A673 (cell line): ENCODE measurements at places on chromosomes 4 and X. TPM values are rescaled to one million over a fixed set of nuclear protein-coding genes. Genes with fewer than 3 reads are reported as not detected.

Gene ZIC3
- total RNA-seq = 8.9 and 12.3 TPM in 2 replicates

Gene CFI
- total RNA-seq = 0.86 and 1.6 TPM in 2 replicates

Gene FAT4
- 31.3 and 33.6 TPM in 2 replicates for total RNA-seq

Gene DMP1
- not detected in 2 replicates for total RNA-seq

Gene FAM9B
- 0.19 TPM in 1 of 2 replicates, not detected in the other for total RNA-seq

Gene ETNPPL
- total RNA-seq = 0.31 and 0.52 TPM in 2 replicates

Gene CXCL5
- total RNA-seq = not detected in 2 replicates

Gene FRMPD3
- total RNA-seq = 0.09 and 0.15 TPM in 2 replicates

Gene TMPRSS11A
- total RNA-seq = not detected in 2 replicates

Gene PAGE1
- not detected in 2 replicates for total RNA-seq

Gene PRMT9
- 11.2 and 13.1 TPM in 2 replicates for total RNA-seq

Gene GCNA
- total RNA-seq = 1.8 and 3.0 TPM in 2 replicates

Gene TCEANC
- total RNA-seq = 3.1 and 3.9 TPM in 2 replicates

Gene RADX
- total RNA-seq = not detected in 2 replicates

Gene PPP4R3C
- not detected in 2 replicates for total RNA-seq

Gene FAM114A1
- 4.2 and 6.3 TPM in 2 replicates for total RNA-seq

Gene PLS3
- total RNA-seq = 75.7 and 88.2 TPM in 2 replicates

Gene FGB
- total RNA-seq = not detected in 2 replicates

Gene SLC9B1
- 0.62 and 1.1 TPM in 2 replicates for total RNA-seq

Gene PRRG1
- 9.7 and 10.4 TPM in 2 replicates for total RNA-seq

Gene HTRA3
- 0.64 and 1.4 TPM in 2 replicates for total RNA-seq

Gene VCX3A
- not detected in 2 replicates for total RNA-seq

Gene GYPE
- 1.2 and 1.5 TPM in 2 replicates for total RNA-seq

Gene CPE
- 27.2 and 32.7 TPM in 2 replicates for total RNA-seq

Gene IL15
- 0.21 and 0.37 TPM in 2 replicates for total RNA-seq

Gene ADH1A
- total RNA-seq = not detected in 2 replicates

Gene MUC7
- total RNA-seq = not detected in 2 replicates

Gene CT45A10
- total RNA-seq = not detected in 2 replicates

Gene RAI2
- total RNA-seq = not detected in 2 replicates

Gene FANCB
- total RNA-seq = 16.8 and 17.4 TPM in 2 replicates

Gene SNCA
- 2.6 and 3.1 TPM in 2 replicates for total RNA-seq

Gene GRPEL1
- 70.1 and 78.2 TPM in 2 replicates for total RNA-seq

Gene C4orf36
- total RNA-seq = 3.1 and 5.3 TPM in 2 replicates

Gene MAGEB17
- 0.28 TPM in 1 of 2 replicates, not detected in the other for total RNA-seq

Gene ENAM
- total RNA-seq = not detected in 2 replicates

Gene NPNT
- total RNA-seq = 0.45 and 0.50 TPM in 2 replicates

Gene OTC
- not detected in 2 replicates for total RNA-seq

Gene ACE2
- total RNA-seq = not detected in 2 replicates

Gene FRG2
- 67.1 and 79.1 TPM in 2 replicates for total RNA-seq

Gene CFAP99
- total RNA-seq = not detected in 2 replicates

Gene EFHC2
- total RNA-seq = 0.11 and 0.26 TPM in 2 replicates

Gene CITED1
- 3.2 and 6.2 TPM in 2 replicates for total RNA-seq

Gene SPATA4
- total RNA-seq = not detected in 2 replicates

Gene ARHGAP36
- not detected in 2 replicates for total RNA-seq

Gene NXF2B
- not detected in 2 replicates for total RNA-seq
